ENCODE measurements at places on chromosomes 16 and 17.

DNA sequence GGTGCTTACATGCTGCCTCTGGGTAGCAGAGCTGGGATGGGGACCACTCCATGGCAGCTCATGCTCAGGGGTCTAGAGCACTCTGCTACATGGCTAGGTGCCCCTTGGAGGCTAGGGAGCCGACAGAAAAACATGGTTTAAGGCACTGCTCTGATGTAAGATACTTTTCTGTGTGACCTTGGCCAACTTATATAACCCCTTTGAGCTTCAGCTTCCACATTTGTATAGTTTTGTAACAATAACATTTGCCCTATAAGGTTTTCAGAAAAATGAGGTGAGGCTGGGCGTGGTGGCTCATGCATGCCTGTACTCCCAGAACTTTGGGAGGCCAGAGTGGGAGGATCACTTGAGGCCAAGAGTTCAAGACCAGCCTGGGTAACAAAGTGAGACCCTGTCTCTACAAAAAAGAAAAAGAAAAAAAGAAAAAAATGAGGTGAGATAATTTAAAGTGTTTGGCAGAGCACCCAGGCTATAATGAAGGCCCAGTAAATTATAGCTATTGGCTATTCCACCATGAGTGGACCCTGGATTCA, 3.2 kb downstream of the CES4A start:
- no peak for DNase-seq

GRCh38 chr17:75407655-75408352, 2.3 kb upstream of the GRB2 start:
- DNase-seq = no peak

GRCh38 chr17:62876673-62877405, 68.7 kb upstream of the MARCHF10 start:
- DNase-seq = no peak

DNA sequence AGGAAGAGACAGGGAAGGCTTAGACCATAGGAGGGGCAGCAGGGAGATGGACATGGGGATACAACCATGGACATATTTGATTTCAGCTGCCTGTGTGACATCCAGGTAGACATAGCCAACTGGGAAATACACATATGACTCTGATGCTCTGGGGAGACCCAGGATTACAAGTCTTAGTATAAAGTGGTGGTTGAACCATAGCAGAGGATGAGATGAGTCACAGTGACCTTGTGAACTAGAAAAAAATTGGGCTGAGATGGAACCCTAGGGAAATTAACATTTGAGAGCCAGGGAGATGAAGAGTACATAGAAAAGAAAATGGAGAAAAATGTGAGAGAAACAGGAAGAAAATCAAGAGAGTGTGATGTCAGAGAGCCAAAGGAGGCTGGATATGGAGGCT, 10.2 kb downstream of the MARCHF10 start:
- DNase-seq = no peak

DNA sequence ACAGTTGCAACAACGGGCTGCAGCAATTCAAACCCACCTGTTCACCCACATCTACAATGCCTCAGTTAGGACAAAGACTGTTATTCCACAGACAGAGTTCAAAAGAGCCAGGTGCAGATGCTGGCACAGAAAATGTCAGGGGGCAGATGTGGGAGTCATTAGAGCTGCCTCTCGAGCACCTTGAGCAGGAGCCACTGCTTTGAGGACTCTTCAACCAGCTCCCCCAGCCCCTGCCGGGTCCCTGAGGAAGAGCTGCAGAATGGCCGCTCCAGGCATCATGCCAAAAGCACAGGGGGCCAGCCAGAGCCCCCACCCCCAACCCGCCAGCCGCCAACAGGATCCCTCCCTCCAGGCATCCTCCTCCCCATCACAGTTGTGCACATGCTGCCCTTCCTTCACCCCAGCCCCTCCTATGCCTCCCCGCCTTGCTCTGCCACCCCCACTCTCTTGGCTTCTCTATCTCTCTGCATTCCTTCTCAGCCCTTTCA, 20.8 kb downstream of the C17orf67 start:
- DNase-seq = no peak

GRCh38 chr16:16150117-16150877, 73.0 kb downstream of the ABCC6 start:
- DNase-seq = no peak

- no peak for DNase-seq
These were observed 7.4 kb upstream of the TBX4 start for GRCh38 chr17:61444831-61445230.

GRCh38 chr17:37759014-37759637, 14.3 kb upstream of the HNF1B start:
- DNase-seq = no peak

- DNase-seq = no peak
These were observed 314.2 kb upstream of the CCL2 start for GRCh38 chr17:33940769-33941370.

DNA sequence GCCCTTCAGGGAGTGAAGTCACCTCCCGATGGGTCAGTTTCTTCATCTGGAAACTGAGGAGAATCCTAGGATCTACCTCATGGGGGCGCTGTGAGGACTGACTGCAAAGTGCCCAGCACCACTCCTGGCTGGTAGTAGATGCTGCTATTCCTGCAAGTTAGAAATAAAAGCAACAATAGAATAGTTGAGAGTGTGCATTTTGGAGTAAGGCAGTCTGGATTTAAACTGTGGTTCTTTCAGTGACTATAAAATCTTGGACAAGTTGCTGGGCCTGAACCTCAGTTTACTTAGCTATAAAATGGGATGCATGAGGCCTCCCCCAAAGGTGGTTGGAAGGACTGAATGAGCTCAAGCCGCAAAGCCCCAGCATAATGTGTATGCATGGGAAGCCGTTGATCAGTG, 70.6 kb downstream of the CYB5B start:
- DNase-seq = no peak

GRCh38 chr16:35598696-35599332, 2139.4 kb downstream of the TP53TG3F start:
- peak; percentile 38 for DNase-seq

GRCh38 chr17:72833128-72833765, 259.2 kb downstream of the SLC39A11 start:
- no peak for DNase-seq

- no peak for DNase-seq
These were observed 851 bp downstream of the EDC4 start for GRCh38 chr16:67873435-67874370.

DNA sequence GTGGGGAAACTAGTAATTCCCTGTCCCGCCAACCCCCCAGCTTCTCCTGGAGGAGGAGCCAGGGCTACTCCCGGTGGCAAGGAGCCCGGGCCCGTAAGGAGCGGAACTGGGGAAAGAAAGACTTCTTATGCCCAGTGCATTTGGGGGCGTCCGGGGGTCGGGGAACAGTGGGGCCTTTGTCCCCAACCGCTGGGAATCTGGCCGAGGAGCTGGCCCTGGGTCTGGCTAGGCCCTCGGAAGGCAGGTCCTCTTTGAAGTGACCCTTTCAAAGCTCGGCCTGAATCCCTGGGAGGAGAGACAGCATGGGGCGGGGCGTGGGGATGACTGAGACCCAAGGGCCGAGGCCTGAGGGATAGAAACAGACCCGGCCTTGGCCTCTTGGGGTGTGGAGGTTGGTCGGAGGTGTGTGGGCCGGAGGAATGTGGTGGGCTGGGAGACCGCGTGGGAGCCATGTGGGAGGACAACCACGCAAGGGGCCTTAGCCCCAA, 6.0 kb downstream of the ARHGAP23 start:
- DNase-seq = no peak

GRCh38 chr16:8342276-8342675, 248.0 kb downstream of the TMEM114 start:
- DNase-seq = no peak

GRCh38 chr17:70070305-70071027, 4.6 kb upstream of the KCNJ16 start:
- DNase-seq = no peak

GRCh38 chr17:72472106-72472505, 351.3 kb downstream of the SOX9 start:
- no peak for DNase-seq

- DNase-seq = no peak
These were observed 15.9 kb downstream of the SOX9 start for GRCh38 chr17:72136692-72137091.

DNA sequence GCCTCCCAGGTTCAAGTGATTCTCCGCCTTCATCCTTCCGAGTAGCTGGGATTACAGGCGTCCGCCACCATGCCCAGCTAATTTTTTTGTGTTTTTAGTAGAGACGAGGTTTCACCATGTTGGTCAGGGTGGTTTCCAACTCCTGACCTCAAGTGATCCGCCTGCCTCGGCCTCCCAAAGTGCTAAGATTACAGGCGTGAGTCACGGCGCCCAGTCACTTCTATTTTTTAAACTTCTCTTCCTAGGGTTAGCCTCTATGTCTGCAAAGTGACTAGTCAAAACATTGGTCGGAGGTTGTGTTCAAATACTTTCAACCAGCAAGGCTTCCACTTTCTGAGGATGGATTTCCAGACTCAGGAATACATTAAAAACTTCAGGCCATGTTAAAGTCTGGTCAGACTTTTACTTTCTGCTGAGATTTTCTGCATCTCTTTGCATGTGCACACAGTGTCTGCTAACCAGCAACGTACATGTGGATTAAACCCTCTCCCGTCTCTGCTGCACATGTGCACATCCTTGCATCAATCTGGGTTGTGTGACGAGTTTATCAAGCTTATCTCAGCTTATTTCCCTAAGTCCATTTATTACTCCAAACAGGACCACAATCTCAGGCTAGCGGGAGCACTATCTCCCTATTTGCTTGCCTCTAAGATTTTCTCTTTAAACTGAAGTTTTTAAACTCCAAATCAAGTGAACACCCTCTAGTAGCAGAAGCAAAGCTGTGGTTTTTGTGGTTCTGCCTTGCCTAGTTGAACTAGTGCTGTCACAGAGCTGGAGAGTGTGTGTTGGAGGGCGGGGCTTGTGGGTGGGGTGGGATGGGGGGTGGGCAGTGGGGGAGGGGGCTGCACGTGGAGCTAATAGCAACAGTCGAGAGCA, 525.2 kb upstream of the GOT2 start:
- no peak for DNase-seq
